ENCODE measurements at places on chromosomes 3 and 15.

DNA sequence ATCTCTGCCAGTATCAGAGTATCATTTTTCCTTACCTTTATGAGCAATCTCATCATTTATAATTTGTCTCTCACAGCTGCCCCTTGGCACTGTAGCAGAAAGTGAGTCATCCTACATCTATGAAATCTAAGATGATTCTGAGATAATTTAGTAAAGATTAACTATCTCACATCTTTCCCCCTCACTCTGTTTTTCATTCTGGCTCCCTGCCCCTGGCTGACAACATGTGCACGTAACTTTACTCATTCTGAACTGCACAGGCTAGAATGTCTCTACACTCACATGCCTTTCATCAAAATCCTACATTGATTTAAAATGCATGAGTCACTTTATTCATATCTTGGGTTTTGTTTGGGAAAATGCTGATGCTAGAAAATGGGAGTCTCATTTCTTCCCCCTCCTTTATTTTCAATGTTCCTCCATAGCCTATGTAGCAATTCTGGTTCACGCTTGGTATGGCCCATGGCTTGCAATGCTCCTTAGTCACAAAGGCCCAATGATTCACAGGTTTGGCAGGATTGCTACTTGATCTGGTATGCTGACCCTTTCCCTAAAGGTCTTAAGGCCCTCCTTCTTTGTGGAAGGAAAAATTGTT lies 838.5 kb downstream of the TUSC7 start:
- peak; percentile 26 for DNase-seq

- no peak for DNase-seq
These were observed 8.3 kb downstream of the SERPINI1 start for GRCh38 chr3:167743799-167744198.

DNA sequence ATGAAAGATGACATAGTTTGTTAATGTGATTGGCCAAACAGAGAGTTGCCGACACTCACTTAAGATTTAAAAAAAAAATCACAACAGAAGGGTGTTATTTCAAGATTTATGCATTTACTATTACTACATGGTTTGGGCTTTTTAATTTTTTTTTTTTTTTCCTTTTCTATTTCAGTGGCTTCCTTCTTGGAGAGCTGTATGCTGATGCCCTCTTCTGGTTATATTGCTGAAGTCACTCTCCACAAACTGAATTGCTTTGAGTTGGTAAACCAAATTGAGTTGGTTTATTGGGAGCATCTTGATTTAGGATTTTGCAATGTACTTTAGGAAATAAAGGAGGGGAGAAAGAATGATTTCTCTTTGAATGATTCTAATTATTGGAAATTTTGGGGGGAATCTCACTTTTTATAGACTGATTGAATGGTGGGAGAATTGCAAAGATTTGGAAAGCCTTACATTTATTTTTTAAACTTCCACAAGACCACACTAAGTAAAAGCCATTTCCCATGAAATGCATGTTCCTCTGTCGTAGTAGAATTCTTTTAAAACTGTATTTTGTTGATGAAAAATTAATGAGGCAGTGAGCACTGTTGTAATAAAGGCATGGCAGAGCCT lies 186.6 kb upstream of the FEZF2 start:
- peak; percentile 33 for DNase-seq

DNA sequence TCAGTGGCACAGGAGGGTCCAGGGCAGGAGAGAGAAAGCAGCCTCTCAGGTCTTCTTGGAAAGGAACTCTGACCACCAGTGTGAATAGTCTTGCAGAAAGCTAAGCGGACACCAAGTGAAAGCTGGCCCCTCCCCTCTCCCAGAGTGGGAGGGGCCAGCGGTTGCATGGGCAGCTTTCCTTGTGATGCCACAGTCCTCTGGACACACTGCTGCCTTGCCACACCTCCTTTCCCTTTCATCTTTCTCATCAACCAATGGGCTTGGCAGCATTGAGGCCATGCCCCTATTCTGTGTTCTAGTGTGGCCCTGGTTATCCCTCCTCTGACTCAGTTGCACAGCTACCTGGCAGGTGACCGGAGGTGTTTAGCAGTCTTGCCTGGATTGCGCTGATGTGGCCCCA lies 49.7 kb upstream of the GOLGA6B start:
- peak; percentile 73 for DNase-seq

- DNase-seq: peak; percentile 13
These were observed 131.0 kb downstream of the KCNAB1 start for GRCh38 chr3:156251424-156251823.

GRCh38 chr3:55654123-55654760 lies 167.1 kb upstream of the WNT5A start:
- DNase-seq: no peak

DNA sequence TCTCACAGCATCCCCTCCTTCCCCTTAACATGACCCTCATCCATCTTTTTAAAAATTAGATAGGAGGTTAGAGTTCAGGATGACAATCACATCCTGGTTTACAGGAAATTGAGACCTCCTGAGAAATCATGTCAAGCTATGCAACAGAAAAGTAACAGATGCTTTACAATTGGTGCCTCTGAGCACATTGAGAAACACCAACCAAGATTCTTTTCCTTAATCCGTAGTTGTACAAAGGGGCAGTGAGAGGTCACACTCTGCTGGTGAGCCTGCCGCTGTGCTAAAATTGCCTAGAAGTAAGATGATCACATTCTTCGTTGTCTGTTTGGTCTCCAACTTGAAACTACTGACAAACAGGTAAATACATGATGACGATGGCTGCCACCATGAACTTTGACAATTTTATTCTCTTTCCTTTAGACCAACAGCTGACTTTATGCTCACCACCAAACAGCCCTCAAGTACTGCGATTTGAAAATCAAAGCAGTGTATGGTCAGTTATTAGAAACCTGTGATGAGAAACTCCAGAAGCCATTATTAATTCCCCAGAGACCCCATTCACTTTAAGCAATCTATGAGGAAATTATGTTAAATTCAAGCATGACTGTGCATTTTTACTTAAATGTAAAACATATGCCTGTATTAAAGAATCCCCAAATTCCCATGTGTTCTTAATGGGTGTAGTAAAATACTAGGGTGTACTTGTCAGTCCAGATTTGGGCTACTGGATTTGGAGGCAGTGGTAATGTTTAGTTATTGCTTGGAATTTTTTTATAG lies 210.7 kb upstream of the UBE2E1 start:
- no peak for DNase-seq

- DNase-seq: no peak
These were observed 143.6 kb downstream of the ANO10 start for GRCh38 chr3:43478118-43478785.

- DNase-seq: no peak
These were observed 9.3 kb downstream of the DISP2 start for GRCh38 chr15:40367371-40367685.

DNA sequence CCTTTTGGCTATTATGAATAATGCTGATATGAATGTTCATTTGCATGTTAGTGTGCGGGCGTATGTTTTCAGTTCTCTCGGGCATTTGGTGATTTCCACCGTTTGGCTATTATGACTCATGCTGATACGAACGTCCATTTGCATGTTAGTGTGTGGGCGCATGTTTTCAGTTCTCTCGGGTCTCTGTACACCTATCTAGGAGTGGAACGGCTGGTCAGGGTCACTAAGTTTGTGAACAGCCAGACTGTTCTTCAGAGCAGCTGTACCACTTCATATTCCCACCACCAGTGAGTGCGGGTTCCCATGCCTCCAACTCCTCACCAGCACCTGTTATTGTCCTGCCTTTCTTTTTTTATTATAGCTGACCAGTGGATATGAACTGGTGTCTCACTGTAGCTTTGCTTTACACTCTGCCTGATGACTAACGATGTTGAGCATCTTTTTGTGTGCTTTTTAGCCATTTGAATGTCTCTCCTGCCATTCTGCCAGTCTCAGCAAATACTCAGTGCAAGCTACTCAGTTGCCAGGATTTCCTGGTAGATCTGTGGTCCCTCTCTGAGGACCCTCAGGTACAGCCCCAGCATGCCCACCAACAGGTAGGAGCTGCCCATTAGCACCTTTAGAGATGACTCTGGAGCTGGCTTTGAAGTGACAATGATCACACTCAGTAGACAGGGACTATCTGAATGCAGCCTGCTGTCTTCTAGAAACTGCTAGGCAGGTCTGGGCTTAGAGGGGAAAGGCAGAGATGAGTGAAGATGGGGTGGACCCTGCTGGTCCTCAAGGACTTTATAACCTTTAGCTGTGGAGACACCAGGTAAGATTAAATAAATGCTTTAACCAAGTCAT lies 141.1 kb downstream of the XXYLT1 start:
- no peak for DNase-seq
